Mononuclear cell (primary cell): ENCODE measurements at places on chromosomes 7 and 10. TPM values are rescaled to one million over a fixed set of nuclear protein-coding genes. Genes with fewer than 3 reads are reported as not detected.

The SLC26A5 gene
- total RNA-seq: not detected

The MSRB2 gene
- total RNA-seq: 1.4 TPM

The ZNF503 gene
- total RNA-seq: 4.7 TPM

The CXCL12 gene
- under 0.01 TPM for total RNA-seq

The HEPACAM2 gene
- total RNA-seq: not detected

The H2BK1 gene
- not detected for total RNA-seq

The HOXA2 gene
- 0.10 TPM for total RNA-seq

The MRPL43 gene
- 18.9 TPM for total RNA-seq

The HGF gene
- 2.7 TPM for total RNA-seq

The CALCR gene
- total RNA-seq: not detected

The IDI1 gene
- 180 TPM for total RNA-seq

The KIF11 gene
- 0.84 TPM for total RNA-seq

The CDH23 gene
- 5.0 TPM for total RNA-seq

The POU6F2 gene
- not detected for total RNA-seq

The ACTA2 gene
- total RNA-seq: 1.8 TPM

The ITPRID1 gene
- total RNA-seq: 0.73 TPM

The TMEM184A gene
- not detected for total RNA-seq

The OR2A42 gene
- 0.10 TPM for total RNA-seq

The IFIT1B gene
- 0.10 TPM for total RNA-seq

The DDX50 gene
- 40.0 TPM for total RNA-seq

The DPP6 gene
- not detected for total RNA-seq

The WDR11 gene
- total RNA-seq: 59.5 TPM

The SPDYE2B gene
- 0.21 TPM for total RNA-seq

The NODAL gene
- not detected for total RNA-seq

The RGR gene
- total RNA-seq: not detected
